ELR (cell line): ENCODE measurements at places on chromosomes 13 and 19.

GRCh38 chr19:53961523-53962356 is 997 bp upstream of the CACNG8 start:
- peak; percentile 76 for DNase-seq

GRCh38 chr19:13003081-13003480 is 7.8 kb downstream of the NFIX start:
- no peak for DNase-seq

DNA sequence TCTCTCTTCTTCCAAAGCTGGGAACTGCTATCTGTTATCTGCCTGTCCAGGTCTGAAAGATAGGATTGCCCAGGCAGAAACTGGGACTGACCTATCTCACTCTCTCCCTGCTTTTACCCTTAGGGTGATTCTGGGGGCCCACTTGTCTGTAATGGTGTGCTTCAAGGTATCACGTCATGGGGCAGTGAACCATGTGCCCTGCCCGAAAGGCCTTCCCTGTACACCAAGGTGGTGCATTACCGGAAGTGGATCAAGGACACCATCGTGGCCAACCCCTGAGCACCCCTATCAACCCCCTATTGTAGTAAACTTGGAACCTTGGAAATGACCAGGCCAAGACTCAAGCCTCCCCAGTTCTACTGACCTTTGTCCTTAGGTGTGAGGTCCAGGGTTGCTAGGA is 5.1 kb downstream of the KLK3 start:
- DNase-seq: no peak

GRCh38 chr13:98133946-98134345 is 8.9 kb upstream of the FARP1 start:
- DNase-seq: no peak

DNA sequence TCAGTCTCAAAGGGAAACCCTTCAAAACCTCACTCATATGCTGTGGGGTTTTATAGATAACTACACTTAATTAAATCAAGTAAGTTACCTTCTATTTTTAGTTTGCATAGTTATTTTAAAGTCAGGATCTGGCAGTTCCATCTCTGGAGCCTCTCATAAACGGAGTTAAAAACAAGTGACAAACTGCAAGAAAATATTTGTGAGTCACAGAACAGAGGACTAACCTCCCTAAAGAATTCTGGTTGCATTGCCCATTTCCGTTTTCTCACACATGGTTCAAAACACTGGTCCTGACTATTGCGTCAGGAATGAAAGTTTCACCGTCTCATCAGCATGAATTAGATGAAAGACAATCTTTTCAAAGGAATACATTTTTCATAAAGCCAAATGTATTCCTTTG is 10.6 kb downstream of the RXFP2 start:
- peak; percentile 98 for DNase-seq

DNA sequence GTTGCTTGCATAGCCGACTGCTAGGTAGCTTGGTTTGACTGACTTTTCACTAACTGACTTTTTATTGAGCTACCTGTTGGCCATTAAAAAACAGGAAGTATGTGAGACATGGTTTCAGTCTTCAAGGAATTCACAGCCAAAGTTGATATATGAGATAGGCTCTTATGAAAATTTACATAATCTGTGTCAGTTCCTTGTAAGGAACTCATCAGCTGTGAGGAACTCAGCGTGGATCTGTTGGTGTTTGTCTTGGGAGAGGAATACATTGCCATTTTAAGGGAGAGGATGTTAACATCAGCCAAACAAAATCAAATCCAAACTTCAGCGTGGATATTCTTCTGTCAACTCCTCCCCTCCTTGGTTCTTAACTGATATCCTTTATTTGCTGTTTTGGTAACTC is 2.0 kb downstream of the RNF113B start:
- DNase-seq: peak; percentile 20

GRCh38 chr13:110698689-110699088 is 7.2 kb downstream of the CARS2 start:
- no peak for DNase-seq
